ENCODE measurements at places on chromosomes 4 and X.

- no peak for DNase-seq
These were observed 120.1 kb upstream of the MED14 start for GRCh38 chrX:40855411-40855810.

DNA sequence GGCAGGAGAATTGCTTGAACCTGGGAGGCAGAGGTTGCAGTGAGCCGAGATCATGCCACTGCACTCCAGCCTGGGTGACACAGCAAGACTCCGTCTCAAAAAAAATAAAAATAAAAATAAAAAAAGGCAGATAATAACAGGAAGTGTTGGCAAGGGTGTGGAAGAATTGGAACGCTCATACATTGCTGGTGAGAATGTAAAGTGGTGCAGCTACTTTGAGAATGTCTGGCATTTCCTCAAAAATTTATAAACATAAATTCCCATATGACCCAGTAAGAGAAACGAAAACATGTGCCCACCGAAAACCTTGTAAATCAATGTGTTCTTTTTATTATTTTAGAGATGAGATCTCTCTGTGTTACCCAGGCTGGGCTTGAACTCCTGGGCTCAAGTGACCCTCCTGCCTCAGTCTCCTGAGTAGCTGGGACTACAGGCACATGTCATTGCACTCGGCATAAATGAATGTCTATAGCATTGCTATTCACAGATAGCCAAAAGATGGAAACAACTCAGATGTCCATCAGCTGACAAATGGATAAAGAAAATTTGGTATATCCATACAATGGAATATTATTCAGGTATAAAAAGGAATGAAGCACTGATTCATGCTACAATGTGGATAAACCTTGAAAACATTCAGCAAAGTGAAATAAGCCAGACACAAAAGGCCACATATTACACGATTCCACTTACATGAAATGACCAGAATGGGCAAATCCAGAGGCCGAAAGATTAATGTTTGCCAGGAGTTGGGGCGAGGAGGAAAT lies 63.7 kb upstream of the PLAC1 start:
- DNase-seq, result no peak

GRCh38 chr4:152981842-152982241 lies 45.7 kb downstream of the FHDC1 start:
- DNase-seq, result no peak

DNA sequence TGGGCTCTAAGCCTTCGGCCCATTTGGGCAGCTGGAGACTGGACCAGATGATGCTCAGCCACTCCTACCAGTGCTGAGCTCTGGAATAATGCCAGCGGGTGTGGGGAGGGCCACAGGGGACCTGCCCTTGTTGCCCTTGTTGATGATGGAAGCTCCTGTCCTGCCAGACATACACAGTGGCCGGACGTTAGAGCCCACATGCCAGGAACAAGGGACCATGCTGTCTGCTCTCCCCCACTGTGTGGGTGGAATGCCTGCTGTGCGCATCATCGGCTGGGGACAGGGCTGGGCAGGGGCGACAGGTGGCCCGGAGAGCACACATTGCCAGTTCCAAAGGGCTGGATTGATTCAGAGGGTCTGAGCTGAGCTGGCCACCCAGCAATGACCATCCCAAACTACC lies 2.0 kb downstream of the ABLIM2 start:
- DNase-seq, result no peak

- no peak for DNase-seq
These were observed 606 bp downstream of the CXorf58 start for GRCh38 chrX:23908219-23909004.

DNA sequence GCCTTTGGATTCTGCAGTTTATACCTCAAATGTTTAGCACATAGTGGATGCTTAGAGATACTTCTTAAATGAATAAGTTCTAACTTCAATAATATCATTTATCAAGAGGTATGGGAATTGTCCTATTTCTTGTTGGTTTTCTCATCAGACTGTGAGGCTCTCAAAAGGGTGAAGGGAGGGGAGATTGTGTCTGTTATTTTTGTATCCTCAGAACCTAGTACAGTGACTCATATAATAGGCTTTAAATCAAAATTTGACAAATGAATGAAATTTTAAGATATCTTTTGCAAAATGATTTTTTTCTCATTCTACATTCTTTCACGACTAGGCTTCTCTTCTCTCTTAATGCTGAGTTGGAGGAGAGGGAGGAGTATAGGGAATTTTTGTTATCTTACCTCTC lies 89.5 kb downstream of the KDR start:
- DNase-seq, result no peak

- DNase-seq, result no peak
These were observed 598.5 kb upstream of the PITX2 start for GRCh38 chr4:111221371-111221770.

DNA sequence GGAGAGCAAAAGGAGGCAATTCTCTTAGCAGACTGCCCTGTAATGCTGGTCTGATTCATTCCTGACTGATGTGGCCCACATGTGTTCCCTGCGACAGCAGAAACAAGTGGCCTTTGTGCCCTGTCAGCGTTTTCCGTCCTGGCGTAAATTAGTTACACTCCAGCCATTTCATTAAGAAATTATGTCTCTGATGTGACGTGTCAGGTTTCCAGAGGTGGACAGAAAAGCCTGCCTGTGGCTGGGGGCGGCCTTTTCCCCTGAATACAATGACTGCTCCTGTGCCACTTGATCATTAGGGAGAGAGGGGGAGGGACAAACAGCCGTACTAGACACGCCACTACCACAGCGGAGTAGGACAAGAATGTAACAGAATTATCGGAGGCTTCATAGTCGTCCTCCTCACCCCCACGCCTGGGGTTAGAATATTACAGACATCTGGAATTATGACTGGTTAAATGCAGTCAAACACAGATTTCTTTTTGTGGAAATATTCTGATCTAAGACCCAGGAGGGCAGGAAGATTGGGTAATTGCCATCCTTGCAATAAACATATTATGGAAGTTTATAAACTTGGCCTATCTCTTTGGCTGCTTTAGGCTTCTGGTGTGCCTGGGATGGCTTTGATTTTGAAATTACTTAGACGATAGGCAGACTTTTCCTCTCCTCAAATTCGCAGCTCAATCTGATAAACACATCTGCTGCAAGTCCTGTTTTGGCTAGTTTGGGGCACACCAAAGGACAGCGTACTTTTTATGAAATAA lies 146.2 kb upstream of the BCOR start:
- no peak for DNase-seq

GRCh38 chrX:285076-285677 lies 4.0 kb downstream of the PLCXD1 start:
- no peak for DNase-seq

DNA sequence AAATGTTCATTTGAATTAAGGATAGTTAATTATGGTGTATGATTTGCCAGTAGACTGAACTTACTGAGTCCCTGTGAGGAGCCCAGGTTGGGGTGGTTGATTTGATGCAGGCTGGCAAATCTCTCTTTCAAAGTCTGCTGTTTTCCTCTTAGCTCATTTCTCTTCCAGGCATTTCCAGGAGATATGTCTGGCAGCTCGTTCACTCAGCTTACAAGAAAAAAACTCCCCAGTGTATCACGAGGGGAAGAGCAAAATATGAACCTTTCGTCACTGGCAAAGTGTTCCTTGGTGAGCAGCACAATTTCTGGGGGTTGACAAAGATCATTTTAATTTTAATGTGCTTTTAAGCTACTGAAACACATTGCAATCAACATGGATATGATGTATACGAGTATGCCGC lies 244.2 kb downstream of the CBLL2 start:
- DNase-seq, result no peak

DNA sequence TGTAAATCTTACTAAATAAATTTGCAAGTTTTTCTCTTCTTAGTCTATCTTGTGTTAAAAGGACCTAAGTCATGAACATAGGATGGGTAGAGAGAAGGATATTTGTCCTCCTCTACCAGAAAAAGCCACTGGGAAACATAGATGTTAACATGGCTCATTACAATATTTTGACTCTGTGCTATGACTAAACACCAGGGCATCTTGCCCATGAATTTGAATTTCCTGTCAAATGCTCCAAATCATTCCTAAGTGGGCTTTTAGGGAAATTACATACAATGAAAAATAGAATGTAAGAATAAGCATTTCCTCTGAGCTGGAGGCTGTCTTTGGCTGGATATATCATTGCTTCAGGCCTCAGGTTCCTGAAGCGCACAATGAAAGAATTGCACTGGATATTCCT lies 39.1 kb downstream of the ANOS1 start:
- DNase-seq, result no peak

DNA sequence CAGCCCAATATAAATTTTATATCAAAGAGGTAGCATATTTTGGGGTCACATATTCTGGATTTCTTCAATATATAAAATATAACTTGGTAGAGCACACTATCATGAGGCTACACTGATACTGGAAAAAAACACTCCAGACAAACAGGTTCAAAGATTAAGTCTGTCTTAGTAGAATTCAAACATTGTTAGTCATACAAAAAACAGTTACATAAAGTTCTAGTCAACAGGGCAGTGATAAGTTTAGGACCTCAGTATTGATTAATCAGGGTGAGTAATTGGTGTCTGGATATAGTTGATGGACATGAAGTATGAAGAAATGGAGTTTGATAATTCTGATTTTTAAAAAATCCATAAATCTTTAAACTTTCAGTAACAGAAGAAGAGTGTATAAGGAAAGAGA lies 1291.3 kb downstream of the FSTL5 start:
- DNase-seq, result no peak

GRCh38 chr4:41380511-41381157 lies 123.9 kb downstream of the UCHL1 start:
- DNase-seq, result no peak

DNA sequence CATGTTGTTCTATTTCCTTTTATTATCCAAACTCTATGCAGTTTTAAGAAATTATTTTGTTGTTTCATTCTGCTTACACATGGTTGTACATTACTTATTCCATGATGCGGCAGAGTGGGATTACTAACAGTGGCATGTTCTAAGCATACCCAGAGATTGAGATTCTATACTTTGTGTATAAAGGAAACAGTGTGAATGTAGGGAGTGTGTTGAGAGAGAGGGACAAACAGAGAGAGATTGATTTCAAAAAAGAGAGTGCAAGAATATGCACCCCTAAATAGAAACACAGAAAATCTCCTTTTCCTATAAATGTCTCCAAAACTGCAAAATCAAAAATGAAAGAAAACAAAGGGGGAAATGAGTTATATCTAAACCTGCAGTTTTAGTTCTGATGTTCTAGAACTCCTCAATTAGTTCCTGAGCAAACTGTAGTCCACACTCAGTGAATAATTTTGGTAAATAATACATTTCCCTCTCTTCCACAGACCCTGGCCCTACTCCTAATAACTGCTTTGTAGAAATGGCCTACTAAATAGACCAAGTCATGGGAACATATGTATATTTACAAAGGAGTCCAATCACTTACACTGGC lies 31.0 kb downstream of the SLC9B1 start:
- no peak for DNase-seq

DNA sequence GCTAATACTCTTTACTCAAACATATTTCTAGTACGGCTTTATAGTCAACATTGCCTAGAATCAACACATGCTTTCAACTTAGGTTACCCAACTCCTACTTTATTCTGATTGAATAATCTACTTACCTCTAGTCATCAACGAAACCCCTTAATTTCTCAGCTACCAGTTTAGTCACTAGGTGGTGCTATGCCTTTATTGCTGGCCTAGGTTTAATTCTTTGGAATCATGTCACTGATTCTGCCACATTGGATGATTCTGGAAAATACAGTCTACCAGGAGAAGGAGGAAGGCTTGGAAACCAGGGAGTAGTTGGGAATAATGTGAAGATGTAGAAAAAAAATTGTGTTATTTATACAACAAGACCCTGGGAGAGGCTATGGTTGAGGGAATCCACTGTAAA lies 167.7 kb downstream of the DCAF12L2 start:
- DNase-seq, result no peak

DNA sequence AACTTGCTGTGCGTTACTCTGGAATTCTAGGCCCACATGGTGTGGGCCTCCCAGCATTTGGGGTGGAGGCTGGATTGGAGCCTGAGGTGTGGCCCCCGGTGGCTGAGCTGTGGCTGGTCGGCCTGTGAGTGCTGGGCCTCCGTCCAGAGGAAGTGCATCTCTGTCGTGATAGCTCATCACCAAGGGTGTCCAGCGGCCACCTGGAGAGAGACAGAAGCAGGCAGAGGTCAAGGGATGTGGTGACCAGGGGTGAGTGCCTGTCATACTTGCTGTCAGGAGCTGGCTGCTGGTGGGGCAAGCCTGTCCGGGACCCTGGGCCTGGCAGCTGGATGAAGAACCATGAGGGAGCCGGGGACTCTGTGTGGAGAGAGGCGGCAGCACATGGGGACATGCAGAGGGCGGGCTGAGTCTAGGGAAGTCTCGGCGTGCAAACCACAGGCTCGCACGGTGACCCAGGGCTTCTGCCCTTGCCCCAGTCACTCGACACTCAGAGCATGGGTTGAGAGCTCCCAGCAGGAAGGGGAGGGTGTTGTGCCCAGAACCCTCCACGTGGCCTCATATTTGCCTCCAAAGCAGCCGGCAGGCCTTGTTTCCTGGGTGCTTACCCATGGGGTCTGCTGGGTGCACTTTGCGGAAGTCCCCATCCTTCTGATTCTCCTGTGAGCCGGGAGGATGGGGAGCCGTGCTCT lies 6.2 kb downstream of the SORCS2 start:
- no peak for DNase-seq

DNA sequence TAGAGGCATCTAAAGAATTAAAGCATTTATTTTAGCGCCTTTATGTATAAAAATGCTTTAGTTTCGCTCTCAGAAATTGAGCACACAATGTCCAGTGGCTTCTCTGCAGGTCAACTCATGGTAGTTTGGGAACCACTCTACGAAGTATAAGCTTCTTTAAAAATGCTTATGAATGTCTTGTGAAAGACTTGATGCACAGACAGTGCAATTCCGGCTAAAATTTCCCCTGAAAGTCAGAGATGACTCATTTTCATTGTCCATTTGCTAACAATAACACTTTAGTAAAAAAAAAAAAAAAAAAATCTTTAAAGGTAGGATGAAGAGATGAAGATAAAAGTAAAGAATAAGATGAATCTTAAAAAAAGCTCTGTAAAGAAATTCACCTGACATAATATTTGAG lies 117.2 kb downstream of the PDHA2 start:
- DNase-seq, result no peak

DNA sequence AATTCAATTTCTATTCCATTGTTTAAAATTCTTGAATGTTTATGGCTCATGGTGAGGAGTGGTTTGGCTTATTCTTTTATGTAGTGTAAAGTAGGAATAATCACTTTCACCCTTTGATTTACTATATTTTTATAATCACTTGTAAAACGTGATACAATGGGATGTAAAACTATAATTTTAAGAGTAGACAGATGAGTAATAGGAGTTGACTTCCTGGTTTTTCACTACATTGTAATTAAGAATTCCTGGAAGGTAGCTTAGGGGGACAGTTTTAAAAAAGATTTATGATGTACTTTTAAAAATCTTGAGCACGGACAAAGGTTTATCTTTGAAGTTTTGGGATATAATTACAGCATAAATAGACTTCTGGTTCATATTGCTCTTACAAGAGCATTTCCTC lies 65.3 kb downstream of the PDGFC start:
- DNase-seq, result no peak

- no peak for DNase-seq
These were observed at the start of gene SMAD1 for GRCh38 chr4:145481164-145481941. Gene SMAD1 (plus strand): TSS chr4:145481853. CDS start chr4:145514614, 32,761 bp downstream.

DNA sequence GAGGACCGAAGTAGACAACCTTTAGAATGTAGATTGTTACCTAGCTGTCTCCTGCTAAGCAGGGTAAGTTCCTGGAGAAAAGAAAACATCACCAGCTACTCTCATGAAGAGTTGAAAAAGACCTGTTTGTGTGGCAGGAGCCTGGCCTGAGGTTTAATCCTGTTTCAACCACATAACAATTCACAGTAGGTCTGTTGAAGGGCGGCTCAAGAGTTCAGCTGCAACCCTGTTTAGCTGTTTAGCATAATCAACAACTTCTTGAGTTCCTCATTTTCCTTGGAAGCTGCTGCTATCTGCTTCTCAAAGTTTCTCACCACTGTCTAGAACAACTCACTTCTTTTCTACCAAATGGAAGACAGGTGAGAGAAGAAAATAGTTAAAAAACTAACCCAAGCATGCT lies 170.4 kb upstream of the TET2 start:
- DNase-seq, result no peak

Data from CD4-positive, alpha-beta memory T cell (primary cell).